Right cardiac atrium (tissue), 5 donors: ENCODE measurements at places on chromosomes 2 and 18. TPM values are rescaled to one million over a fixed set of nuclear protein-coding genes. Genes with fewer than 3 reads are reported as not detected.

- no peak for DNase-seq
Observed at GRCh38 chr2:219010162-219010756, 17.0 kb upstream of the CRYBA2 start.

The LAPTM4A gene
- total RNA-seq: 190 TPM

DNA sequence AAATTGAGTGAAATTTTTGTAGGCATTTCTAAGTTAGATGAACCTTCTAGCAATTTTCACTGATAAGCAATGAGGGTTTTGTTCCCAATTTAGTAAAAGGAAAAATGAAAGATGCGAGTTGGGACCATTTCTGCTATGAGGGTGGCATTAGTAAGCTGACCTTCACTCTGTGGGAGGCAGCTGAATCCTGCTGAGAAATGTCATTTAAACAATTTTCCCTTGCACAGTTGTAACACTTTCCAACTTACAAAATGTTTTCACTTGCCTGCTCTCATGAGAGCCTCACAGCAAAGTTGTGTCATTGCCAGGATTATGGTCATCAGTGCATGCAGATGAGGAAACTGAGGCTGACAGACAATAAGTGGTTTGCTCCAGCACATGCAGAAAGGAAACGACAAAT, 527.7 kb downstream of the TNS1 start:
- no peak for DNase-seq

DNA sequence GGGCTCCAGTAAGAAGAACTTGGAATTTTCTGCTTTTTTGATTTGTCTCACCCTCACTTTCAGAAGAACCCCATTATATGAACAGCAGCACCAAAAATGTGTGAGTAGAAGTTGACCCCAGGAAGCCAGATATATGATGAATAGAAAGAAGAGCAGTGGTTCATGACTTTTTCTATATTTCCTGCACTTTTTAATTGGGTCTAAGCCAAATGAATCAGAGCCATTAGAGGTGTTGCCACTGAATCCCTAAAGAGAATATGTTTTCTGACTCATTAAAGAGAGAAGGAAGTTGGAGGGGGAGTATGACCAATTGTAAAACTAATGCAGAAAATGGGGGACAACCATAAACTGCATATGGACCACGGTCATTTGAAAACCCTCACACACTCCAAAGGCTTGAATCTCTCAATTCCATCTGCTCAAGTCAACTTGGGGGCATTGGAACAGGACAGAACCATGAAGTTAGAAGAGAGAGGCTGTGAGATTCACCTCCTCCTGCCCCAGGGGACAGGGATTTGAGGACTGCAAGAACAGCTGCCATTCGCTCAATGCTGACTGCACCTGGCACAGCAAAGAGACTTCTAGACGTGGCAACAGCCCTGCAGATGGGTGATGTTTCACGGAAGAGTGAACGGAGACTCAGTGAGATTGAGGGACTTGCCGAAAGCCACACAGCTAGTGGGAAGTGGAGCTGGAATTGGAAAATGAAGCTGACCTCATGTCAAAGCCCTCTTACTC, 3.0 kb downstream of the DAPL1 start:
- DNase-seq: no peak

The CFAP221 gene
- total RNA-seq: 2.1 TPM

The GCG gene
- not detected for total RNA-seq

DNA sequence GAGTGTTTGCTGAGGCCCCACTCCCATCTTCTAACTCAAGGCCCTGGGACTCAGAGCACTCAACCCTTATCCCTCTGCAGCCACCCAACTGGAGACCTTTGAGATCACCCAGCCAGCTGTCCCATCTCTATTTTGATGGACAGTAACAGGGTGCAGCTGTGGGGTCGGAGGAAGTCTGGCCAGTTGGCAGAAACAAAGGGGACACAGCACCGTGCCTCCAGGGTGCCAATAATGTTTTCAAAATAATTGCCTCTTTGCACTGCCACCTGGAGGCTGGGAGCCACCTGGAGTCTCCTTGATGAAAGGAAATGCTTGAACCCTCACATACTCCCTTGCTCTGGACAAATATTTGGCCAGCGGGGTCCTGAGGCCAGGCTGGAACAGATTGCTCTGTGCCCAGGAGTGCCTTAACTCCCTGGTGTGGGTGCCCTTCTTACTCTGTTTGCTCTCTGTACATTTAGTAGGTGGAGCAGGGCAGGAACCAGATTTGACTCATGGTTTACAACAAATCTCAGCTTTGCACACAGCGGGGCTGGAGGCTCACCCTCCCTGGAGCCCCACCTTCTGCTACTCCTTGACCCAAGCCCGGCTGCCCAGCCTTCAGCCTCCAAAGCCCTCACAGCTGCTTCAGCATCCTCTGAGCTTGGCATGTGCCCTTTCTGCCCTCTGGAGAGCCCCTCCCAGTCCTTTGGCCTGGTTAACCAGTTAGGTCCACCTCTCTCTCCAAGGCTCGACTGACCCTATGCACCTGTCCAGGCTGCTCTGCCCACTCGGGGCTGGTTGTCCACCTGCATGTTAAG, 17.2 kb downstream of the MAL start:
- no peak for DNase-seq

The ADD2 gene
- total RNA-seq: 0.40 TPM

DNA sequence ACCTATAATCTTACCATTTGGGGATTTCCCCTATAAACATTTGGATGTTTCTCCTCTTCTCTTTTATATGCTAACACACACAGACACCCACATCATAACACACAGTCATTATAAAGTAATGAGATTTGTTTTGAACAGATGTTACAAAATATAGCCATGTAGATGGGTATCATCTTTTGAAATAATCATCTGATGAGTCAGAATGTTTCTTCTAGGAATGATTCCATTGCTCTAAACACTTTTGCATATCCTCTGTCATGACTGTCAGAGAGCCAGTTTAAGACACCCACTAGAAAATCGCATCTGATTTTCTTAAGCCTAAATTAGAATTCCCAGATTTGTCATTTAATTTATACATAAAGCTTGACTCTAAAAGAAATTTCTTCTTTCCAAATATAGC, 442.6 kb downstream of the CMPK2 start:
- no peak for DNase-seq

The PLCD4 gene
- 0.97 TPM for total RNA-seq

GRCh38 chr18:7562491-7562890, 4.6 kb upstream of the PTPRM start:
- DNase-seq: no peak

The C1QL2 gene
- not detected for total RNA-seq

GRCh38 chr2:158502974-158503373, 46.2 kb downstream of the PKP4 start:
- DNase-seq: no peak

The MOCOS gene
- total RNA-seq: 0.59 TPM

GRCh38 chr18:59839246-59839645, 60.5 kb upstream of the PMAIP1 start:
- DNase-seq: no peak

DNA sequence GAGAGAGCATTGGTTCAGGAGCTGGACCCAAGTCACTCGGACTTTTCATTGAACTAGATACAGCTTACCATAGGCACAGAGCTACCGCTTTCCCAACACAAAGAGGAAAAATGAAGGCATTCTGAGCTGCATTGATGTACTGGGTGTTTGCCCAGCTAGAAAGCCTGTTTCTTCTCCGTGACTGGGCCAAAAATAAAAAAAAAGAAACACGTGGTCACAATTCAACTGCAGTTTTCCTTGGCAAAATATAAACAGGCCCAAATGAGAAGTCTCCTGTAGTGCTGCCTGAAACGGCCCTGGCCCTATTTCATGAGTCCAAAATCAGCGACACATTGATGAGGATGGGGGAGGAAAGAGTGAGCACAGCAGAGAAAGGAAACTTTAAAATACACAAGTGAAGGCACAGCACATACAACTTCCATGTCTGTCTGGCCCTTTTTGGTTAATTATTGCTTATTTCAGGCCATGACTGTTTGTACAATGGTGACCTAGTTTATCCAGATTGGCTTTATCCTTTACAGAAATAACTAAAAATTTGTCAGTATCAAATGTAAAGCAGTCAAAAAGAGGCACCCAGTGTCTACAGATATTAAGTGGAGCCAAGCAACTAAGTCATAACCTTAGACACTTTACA, 179.7 kb downstream of the ICOS start:
- no peak for DNase-seq

DNA sequence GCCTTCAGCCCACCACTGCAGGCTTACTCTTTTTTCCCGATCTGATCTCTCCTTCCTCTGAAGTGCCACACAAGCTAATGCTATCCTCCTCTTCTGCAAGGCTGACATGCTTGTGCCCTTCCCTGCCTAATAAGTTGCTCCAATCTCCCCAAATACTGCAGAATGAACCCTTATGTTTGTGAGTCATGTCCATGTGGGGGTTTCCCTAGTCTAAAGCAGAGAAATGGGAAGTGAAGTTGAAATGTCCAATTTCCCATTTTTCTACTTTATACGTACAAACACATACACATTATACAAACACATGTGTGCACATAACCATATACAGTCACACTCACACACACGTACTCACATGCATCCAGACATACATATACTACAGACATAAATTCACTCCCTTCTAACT, 288.1 kb upstream of the CELF4 start:
- DNase-seq: no peak

The DNAH6 gene
- total RNA-seq: 0.47 TPM

The FLACC1 gene
- total RNA-seq: 8.7 TPM

The EDAR gene
- not detected for total RNA-seq

DNA sequence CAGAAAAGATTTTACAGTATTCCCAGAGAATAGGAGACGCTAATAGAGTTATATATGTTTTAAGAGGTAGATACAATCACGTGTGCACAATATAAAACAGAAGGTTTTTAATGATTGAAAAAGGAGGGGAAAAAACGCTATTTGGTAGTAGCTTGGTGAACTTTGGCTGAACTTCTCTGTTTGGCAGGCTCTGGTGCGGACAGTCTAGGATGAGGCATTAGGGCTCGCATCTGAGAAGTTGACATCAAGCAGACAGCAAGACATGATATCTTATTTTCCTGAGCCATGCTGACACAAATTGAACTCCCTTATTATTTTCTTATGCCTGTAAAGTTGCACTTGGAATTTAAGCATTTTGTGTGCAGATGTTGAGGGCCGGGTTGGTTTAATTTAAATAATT, 176.6 kb downstream of the EN1 start:
- DNase-seq: no peak

The RGPD3 gene
- not detected for total RNA-seq

DNA sequence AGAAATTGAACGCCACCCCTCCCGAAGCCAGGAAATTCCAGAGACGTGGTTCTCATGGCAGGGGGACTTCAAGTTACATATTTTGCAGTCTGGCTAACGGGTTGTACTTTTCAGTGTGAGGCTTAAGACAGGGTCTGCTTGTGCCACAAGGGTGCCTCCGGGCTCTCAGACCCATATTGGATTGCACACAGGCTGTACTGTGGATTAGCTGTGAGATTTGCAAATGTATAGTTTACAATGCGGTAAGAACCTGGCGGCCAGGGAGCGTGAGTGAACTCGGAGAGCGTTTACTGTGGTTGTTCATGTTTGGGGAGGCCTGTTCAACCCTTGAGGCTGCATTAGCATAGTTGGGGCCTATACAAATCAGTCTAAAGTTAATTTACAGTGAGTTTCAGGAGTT, 143.9 kb upstream of the SIX2 start:
- no peak for DNase-seq

- no peak for DNase-seq
Observed at GRCh38 chr2:215171151-215171550, 32.7 kb upstream of the ABCA12 start.

DNA sequence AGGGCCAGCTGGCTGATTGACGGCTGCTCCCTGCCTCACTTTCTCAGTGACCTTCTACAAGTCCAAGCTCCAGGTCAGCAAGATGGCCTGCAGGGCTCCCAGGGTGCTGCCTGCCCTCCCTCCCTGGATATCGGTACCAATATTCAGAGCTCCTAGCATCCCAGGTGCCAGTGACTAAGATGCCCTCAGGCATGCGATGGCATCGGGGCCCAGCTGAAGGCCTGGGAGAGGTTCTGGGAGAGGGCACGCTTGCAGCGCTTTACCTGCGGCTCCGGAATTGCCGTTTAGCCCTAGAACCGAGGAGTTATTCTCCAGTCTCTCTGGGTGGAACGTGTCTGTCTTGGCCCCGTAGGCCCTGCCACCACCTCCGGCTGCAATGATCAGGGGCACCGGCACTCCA, 116.8 kb downstream of the CLIP4 start:
- no peak for DNase-seq
